B cell (primary cell): ENCODE measurements at places on chromosomes 12 and 14.

DNA sequence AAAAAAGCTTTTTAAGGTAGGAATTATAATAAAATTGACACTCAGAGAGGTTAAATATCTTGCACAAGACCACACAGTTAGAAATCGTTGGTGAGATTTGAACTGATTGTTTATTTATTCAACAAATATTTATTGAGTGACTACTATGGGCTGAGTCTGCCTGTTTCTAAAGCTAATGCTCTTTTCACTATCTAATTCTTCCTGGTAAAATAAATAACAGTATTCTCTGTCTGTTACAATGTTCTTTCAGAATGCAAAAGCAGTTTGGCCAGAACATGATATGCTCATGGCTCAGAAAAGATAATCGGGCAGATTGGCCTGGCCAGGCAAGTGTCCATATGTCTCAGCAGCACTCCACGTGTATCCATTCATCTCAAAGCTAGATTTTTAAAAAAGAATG is 82.0 kb downstream of the BTG1 start:
- peaks cover 32% of the 10 kb centered on the region for H3K4me1 ChIP-seq
- no peak for DNase-seq
- no peaks in the 10 kb centered on the region for H3K36me3 ChIP-seq

GRCh38 chr14:29836395-29836794 is 91.3 kb downstream of the PRKD1 start:
- no peaks in the 10 kb centered on the region for H3K4me1 ChIP-seq
- no peak overlapping the region for H3K4me3 ChIP-seq
- DNase-seq, result no peak
- H3K27me3 ChIP-seq, result no peaks in the 10 kb centered on the region
- H3K27ac ChIP-seq, result no peak overlapping the region
- no peaks in the 10 kb centered on the region for H3K36me3 ChIP-seq

DNA sequence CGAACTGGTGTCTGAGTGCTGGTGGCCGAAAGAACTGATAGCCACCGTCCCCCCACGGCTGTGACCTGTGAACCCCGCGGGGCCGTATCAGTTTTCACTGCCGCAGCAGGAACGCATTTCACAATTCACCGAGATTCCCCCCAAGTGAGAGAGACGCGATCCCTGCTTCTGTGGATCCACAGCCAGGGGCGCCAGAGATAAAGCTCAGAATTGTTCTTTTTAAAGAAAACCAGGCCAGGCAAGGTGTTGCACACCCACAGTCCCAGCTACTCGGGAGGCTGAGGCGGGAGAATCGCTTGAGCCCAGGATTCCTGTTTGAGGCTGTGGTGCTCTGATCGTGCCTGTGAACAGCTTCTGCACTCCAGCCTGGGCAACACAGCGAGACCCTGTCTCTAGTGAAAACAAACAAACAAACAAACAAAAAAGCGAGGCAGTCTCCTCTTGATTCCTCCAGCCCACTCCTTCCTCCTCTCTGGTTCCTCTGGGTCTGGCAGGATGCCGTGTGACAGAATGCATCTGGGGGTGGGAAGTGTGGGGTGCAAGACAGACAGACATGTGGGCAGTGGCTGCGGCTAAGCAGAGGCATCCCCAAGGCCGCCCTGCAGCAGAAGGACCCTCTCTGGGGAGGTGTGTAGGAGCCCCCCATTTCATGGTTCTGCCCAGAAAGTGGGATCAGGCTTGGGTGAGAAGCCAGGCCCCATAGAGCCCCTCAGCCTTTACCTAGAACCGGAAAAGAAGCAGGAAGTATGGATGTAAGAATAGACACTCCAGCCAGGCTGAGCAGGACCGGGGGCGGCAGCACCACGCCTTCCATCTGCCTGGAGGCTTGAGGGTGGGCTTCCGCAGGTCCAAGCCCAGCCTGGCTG is 39.2 kb upstream of the PPP1R13B start:
- H3K27me3 ChIP-seq, result no peaks in the 10 kb centered on the region
- no peak overlapping the region for H3K27ac ChIP-seq
- H3K36me3 ChIP-seq, result no peaks in the 10 kb centered on the region

- H3K36me3 ChIP-seq, result no peaks in the 10 kb centered on the region
- H3K4me3 ChIP-seq, result no peak overlapping the region
- peaks cover 18% of the 10 kb centered on the region for H3K4me1 ChIP-seq
- no peak overlapping the region for H3K27ac ChIP-seq
- DNase-seq, result peak; percentile 63
- peaks cover 64% of the 10 kb centered on the region for H3K27me3 ChIP-seq
Measured at GRCh38 chr14:105201925-105202513, 20.9 kb upstream of the NUDT14 start.

DNA sequence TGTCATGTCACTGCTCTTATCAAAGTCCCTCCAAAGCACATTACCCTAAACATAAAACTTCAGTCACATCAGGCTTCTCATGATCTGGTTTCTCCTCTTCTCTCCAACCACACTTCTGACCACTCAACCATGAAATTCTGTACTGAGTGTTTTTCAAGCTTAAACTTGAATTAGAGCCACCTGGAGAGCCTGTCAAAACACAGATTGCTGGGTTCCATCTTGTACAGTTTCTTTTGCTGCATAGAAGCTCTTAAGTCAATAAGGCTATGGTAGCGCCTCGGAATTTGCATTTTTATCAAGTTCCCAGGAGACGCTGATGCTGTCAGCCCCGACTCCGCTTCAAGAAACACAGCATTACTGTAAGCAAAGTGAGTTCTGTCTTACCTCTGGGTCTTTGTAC is 16.4 kb upstream of the SRRM4 start:
- no peaks in the 10 kb centered on the region for H3K36me3 ChIP-seq
- H3K4me3 ChIP-seq, result no peak overlapping the region
- H3K27me3 ChIP-seq, result no peaks in the 10 kb centered on the region
- no peak for DNase-seq
